ENCODE measurements at places on chromosomes 13 and 19.

GRCh38 chr19:57803265-57803593, 11.5 kb downstream of the ZNF552 start:
- DNase-seq = no peak

- DNase-seq = no peak
These were observed 13.5 kb upstream of the VWA8 start for GRCh38 chr13:41974262-41974900.

GRCh38 chr19:46530636-46531035, 35.0 kb upstream of the PNMA8B start:
- DNase-seq = no peak

DNA sequence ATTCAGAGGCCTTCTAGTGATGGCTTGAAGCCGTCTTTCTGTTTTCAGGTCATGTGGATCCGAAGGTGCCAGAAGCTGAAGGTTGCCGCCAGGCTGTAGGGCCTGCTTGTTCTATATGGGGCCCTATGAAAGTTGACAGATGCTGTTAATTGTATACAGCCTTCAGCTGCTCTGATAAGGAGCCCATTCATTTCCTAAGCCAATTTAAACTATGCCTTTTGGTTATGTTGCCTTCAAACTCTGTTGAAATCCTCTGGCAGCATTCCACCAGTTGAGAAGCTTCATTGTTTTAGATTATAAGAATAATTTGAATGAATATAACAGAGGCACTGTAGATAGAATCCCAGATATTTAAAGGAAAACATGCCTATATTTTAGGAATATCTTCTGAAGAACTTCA, 34.4 kb downstream of the RAP2A start:
- DNase-seq = no peak

DNA sequence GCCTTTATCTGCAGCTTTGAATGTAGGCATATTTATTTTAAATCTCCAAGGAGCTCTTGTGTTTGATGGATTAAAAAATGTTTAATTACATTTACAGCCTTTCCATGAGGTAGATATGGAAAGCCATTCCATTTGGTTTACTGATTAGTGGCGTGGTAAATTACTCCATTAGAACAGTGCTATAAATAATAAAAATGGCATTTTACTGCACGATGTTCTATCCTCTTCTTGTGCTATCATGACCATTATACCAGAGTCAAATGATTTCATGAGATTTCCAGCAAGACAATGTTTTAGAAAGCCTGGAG, 250.9 kb upstream of the HTR2A start:
- DNase-seq = no peak

- DNase-seq = no peak
These were observed 20.1 kb upstream of the IGFL1 start for GRCh38 chr19:46209472-46209871.

- no peak for DNase-seq
These were observed 147.2 kb upstream of the KLHL1 start for GRCh38 chr13:70255406-70255991.

GRCh38 chr13:44952671-44953070, 36.6 kb downstream of the NUFIP1 start:
- no peak for DNase-seq

GRCh38 chr13:47455626-47456025, 545.4 kb downstream of the SUCLA2 start:
- no peak for DNase-seq

- DNase-seq = no peak
These were observed 3.6 kb downstream of the GPR12 start for GRCh38 chr13:26756961-26757360.

DNA sequence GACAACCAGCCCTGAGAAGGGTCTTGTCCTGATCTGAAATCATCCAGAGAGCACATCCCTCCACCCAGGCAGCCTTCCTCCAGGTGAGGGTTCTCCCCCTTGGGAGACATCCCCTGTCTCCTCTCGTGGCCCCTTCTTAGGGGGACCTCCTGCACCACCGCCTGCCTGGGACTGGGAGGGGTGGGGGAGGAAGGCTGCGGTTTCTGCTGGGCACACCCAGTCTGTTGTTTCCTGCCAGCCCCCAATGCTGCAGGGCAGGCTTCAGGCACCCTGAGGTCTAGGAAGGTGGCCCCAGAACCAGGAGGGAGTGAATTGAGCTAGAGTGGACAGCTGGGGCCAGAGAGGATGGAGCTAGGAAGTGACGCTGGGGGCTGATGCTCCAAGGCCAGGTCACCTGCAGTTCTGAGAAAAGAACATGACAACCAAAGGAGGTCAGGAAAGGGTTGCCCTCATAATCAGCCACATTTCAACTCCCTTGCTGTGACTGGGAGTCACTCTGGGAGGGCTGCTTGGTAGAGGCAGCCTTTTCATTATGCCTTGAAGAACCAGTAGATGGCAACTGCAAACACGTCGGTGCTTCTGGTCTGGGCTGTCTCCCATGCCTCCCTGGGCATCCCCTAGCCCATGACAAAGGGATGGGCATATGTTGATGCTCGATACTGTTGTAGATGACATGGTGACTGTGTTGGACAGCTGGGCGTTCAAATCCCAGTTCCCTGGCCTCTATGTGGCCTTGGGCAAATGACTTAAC, 1.4 kb downstream of the ARHGEF18 start:
- DNase-seq = no peak

DNA sequence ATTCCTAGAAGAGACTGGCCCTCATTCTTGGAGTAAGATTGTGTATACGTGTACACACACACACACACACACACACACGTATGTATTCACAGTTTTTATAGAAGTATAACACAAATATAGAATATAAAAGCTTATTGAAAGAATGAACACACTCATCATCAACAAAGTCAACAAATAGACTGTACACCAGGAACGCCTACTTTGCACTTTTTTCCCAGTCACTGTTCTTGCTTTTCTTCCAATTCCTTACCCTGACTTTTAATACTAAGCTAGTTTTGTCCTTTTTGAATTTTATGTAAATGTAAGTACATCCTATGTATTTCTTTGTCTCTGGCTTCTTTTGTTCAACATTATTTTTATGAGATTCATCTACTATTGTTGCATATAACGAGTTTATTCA, 264.5 kb downstream of the MAB21L1 start:
- DNase-seq = no peak

DNA sequence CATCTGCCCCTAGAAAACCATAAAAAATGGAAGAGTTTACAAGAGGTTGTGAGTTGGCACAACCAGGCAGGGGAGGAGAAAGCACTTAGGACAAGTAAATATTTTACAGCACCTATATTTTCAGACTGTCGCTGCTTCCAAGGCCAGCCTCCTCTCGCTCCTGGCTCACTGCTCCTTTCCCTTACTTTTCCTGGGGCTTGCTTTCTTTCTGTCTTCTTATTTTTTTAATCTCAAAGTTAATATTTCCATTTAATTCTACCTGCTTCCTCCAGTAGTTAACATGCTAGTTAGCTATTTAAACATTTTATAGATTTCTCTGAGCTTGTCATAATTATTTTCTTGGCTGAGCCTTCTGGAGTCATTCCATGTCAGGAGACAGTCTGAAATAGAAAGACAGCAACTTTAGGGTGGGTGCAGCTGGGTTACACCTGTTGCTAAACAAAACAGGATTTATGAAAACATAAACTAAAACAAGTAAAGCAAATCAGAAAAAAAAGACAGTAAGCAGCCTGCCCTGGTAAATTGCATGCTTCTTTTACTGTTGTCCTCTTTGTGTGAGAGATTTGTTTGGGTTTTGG, 330.1 kb downstream of the DLEU7 start:
- DNase-seq = no peak

- DNase-seq = no peak
These were observed 15.2 kb downstream of the COL5A3 start for GRCh38 chr19:9995084-9995483.

GRCh38 chr19:4086411-4086867, 19.7 kb upstream of the ZBTB7A start:
- DNase-seq = no peak

DNA sequence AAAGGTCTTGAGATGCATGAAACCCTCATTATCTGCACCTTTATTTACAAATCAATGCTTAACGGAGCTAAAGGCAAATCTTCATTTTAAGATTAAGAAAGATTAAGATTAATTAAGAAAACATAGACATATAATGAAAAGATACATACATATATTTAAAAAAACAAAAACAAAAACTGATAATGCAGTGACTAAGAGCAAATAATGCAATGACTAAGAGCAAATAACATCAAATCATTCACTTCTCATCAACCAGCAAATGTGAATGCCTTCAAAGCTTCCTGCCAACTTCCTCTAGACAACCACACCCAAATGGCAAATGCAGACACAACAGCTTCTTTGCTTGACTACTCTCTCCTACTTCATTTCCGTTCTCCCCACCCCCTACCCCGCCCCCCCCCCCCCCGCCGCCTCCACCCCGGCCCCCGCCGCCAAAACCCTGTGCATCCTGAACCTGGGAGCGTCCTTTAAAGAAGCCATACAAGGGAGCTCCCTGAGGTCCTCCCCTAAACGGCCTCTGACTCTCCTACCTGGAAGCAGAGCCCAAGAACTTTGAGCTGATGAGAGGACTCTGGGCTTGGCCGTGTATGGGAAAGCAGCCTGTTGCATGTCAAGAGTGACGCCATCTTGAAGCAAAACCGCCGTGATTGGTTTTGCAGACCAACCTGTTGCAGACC, 24.5 kb downstream of the TEX101 start:
- no peak for DNase-seq

DNA sequence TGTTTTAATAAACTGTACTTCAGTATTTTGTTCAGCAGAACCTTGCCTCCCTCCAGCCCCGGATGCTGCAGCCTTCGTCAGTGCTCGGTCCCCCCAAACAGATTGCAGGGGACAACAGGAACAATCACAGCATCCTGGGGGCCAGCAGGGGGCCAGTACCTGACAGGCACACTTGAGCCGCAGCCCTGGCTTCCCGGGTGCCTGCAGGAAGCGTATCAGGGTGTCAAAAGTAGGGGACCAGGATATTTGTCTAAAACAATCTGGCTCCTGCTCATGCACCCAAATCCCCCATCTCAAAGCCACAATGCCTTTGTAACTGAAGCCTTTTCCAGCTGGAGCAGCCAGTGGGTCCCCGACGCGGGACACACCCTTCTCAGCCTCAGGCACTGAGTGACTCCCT, 167.5 kb upstream of the TSHZ3 start:
- DNase-seq = no peak

GRCh38 chr13:94661406-94661805, 50.9 kb downstream of the SOX21 start:
- DNase-seq = no peak

- no peak for DNase-seq
These were observed 276.9 kb downstream of the UQCRFS1 start for GRCh38 chr19:28936001-28936400.

DNA sequence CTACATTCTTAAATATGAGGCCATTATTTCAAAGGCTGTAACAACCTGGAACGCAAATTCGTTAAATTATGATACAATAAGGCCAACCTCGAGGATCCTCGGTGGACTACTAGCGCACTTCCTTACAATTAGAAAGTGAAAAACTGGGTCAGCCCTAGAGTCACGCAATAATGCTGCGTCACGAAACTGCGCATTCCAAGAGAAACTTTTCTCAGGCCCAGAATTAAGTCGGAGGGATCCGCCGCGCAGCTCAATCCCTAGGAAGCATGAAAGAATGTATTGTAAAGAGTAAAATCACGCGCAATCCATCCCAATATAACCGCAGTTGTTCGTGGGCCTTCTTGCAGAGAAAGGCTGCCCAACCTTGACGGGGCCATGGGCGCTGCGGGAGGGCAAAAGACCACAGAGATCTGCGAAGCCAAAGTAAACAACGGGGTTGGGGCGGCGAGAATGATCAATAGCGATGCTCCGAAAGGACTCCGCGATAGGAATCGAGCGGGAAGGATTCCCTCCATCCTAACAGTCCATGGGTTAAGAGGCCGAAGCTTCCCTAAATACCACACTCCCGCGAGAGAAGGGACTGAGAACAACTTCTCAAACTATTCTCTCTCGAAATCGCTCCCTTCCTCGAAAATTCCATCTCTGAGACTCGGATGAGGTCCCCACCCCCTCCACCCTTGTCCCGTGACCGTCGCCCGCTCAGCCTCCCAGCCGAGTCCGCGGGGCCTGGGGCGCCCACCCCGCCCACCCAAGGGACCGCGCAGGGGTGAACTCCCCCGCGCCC, 564 bp downstream of the SPART start:
- peak; percentile 48 for DNase-seq

- DNase-seq = no peak
These were observed 220.8 kb downstream of the COG6 start for GRCh38 chr13:39876258-39876657.

DNA sequence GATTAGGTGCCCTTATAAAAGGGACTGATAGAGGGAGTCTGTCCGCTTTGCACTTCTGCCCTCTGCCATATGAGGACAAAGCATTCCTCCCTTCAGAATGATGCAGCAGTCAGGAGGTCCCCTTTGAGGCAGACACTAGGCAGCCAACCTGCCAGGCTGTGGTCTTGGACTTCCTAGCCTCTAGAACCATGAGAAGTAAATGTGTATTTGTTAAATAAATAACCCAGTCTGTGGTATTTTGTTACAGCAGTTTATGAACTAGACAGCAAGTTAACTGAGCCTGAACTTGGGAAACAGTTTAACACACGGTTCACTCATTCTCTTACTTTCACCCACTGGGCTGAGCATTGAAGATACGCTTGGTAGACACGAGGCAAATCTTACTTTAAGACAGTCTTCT, 313.2 kb downstream of the UQCRFS1 start:
- DNase-seq = no peak

GRCh38 chr19:57190301-57190700, 999 bp upstream of the ZNF264 start:
- no peak for DNase-seq

- no peak for DNase-seq
These were observed 186.1 kb downstream of the PCCA start for GRCh38 chr13:100274942-100275506.

DNA sequence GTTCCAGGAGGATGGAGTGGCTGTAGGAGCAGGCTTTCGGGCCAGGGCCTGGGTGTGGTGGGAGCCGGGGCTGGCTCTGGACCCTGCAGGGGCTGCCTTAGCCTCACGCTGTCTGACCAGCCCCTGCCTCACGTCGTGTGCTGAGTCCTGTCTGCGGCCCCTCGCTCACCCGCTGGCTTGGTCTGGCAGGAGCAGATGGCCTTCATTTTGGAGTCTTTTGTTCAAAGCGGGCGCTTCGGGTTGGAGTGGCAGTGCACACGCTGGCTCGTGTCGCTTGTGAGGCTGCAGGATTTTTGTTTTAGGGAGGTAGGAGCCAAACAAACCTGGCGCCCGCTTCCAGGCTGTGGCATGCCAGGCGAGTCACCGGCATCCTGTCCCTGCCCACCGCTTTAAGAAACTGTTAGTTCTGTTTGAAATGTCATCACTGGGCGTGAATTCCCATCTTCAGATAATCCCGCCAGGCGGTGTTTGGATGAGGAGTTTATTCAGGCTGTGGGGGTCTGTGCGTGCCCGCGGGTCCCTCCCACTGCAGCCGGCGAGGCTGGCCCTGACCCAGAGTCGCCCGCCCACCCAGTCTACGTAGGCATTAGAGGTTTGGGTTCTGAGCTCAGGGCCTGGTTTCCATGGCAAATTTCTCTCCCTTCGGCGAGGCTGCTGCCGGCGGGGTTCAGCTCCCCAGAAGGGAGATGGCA, 89.8 kb downstream of the KDM4B start:
- DNase-seq = no peak

- no peak for DNase-seq
These were observed 37.0 kb upstream of the CCNA1 start for GRCh38 chr13:36395280-36395679.
